Heart left ventricle (tissue), 16 donors: ENCODE measurements at places on chromosomes 7 and 10. TPM values are rescaled to one million over a fixed set of nuclear protein-coding genes. Genes with fewer than 3 reads are reported as not detected.

Gene MYOF
- 14.7 TPM for polyA plus RNA-seq

Gene NXPH1
- polyA plus RNA-seq: not detected

Gene DOCK1
- 13.8 TPM for polyA plus RNA-seq

Gene AKR1E2
- 1.8 TPM for polyA plus RNA-seq

Gene CTAGE8
- not detected for polyA plus RNA-seq

Gene TAS2R5
- polyA plus RNA-seq: 0.18 TPM

Gene LEP
- 0.34 TPM for polyA plus RNA-seq

Gene TMEM229A
- not detected for polyA plus RNA-seq

Gene DKK1
- 0.11 TPM for polyA plus RNA-seq

DNA sequence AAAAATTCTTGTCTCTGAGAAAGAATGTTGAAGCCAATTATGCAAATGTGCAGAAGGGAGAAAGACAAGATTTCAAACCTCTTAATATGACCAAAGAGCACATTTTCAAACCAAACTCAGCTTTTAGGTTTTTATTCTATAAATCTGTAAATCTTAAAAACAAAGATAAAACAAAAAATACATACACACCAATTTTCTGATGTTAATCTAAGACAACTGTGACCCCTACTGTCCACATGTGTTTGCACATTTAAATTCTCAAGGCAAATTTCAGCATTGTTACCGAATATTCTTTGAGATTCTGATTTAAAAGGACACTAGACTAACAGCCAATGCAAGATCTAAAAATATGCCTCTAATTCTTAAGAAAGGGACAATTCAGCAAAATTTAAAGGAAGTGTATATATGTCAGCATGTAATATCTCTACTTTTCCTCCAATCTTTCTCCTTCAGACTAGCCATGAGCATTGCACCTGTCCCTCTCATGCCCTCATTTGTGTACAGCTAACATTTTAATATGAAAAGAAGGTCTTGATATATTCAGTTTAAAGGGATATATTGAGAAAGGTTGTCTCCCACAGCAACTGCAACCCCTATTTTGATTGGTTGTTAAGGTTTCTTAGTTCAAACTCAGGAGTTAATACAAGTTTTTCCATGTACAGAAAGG is 417.9 kb downstream of the IPMK start:
- H3K27me3 ChIP-seq: no peaks in the 10 kb centered on the region
- no peaks in the 10 kb centered on the region for H3K36me3 ChIP-seq
- H3K27ac ChIP-seq: no peak overlapping the region
- DNase-seq: no peak
- H3K4me3 ChIP-seq: no peak overlapping the region
- H3K4me1 ChIP-seq: peaks cover 2% of the 10 kb centered on the region

DNA sequence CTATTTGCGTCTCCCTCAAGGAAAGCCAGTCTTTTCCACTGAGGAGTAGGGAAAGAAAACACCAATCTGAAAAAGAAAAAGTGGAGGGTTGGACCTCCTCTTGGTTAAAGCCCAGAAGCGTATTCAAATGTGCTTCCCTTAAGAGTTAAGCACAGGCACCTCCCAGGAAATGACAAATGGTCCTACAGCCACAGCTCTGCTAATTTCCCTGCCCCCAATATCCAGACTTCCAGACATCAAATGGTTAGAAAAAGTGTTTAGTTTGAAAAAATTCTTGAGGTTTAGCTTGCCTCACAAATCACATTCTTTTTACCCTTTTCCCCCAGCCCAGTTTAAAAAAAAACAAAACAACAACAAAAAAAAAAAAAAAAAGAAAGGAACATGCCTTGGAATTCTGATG is 19.0 kb upstream of the COL1A2 start:
- no peaks in the 10 kb centered on the region for H3K36me3 ChIP-seq
- no peaks in the 10 kb centered on the region for H3K27me3 ChIP-seq
- no peak overlapping the region for H3K4me3 ChIP-seq
- no peaks in the 10 kb centered on the region for H3K4me1 ChIP-seq
- peak overlapping the region; percentile 87 for H3K27ac ChIP-seq

GRCh38 chr10:78021201-78021600 is 8.1 kb downstream of the POLR3A start:
- DNase-seq: no peak
- H3K27ac ChIP-seq: no peak overlapping the region

DNA sequence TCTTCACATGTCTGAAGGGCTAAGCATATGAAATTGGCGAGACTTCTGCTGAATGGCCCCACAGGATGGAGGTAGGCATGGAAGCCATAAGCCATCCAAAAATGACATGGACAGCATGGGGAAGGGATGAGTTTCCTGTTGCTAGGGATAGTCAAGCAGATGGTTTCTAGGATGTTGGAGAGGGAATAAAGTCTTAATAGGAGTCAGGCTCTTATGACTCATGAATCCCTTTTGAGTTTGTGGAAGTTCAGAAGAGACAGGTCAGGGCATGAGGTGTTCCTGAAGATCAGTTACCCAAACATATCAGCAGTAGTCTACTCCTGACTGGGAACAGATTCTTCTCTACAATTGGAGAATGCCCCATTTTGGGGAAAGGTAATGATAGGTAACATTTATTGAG is 243.9 kb downstream of the REEP3 start:
- peaks cover 25% of the 10 kb centered on the region for H3K4me1 ChIP-seq
- H3K36me3 ChIP-seq: no peaks in the 10 kb centered on the region
- no peak overlapping the region for H3K27ac ChIP-seq
- DNase-seq: no peak
- H3K4me3 ChIP-seq: no peak overlapping the region
- H3K27me3 ChIP-seq: no peaks in the 10 kb centered on the region

DNA sequence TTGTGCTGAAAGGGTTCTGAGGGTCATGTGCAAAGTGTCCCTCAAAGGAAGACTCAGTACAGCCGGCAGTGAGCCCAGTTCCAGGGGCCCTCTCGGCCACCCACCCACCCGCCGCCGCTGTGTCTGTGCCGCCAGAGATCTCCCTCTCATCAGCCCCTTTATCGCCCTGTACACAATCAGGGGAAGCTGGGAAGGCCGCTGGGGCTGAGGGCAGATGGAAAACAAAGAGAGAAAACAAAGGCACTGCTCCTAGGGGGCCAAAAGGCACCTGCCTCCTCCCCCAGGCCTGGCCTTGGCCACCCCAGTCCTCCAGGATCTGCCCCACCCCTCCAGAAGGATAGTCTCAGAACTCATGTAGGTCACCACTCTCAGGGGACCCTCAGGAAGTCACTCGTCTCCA is 67.0 kb downstream of the ZMIZ1 start:
- no peak overlapping the region for H3K4me3 ChIP-seq
- H3K27ac ChIP-seq: peak overlapping the region; percentile 83
- DNase-seq: no peak
- H3K27me3 ChIP-seq: no peaks in the 10 kb centered on the region
- peaks cover 97% of the 10 kb centered on the region for H3K4me1 ChIP-seq
- H3K36me3 ChIP-seq: peaks cover 10% of the 10 kb centered on the region

GRCh38 chr7:8500286-8500685 is 66.9 kb downstream of the NXPH1 start:
- DNase-seq: no peak
- H3K4me1 ChIP-seq: no peaks in the 10 kb centered on the region
- H3K27ac ChIP-seq: no peak overlapping the region
- no peaks in the 10 kb centered on the region for H3K27me3 ChIP-seq
- no peak overlapping the region for H3K4me3 ChIP-seq

DNA sequence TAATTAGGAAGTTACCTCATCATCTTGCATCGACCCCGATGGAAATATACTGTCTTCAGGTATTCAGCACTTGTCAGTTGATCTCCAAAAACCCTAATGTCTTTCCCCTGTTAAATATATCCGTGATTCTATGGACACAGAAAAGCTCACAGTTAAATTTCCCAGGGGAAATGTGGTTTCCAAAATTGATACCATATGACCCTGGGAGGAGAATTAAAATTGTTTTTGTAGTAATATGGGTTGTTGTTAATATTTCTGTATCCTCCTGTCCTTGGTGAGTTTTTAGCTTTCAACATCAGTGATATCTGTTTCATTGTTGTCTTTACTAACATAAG is 132.1 kb downstream of the CELF2 start:
- no peaks in the 10 kb centered on the region for H3K36me3 ChIP-seq
- DNase-seq: no peak
- H3K27me3 ChIP-seq: no peaks in the 10 kb centered on the region
- H3K4me3 ChIP-seq: no peak overlapping the region

DNA sequence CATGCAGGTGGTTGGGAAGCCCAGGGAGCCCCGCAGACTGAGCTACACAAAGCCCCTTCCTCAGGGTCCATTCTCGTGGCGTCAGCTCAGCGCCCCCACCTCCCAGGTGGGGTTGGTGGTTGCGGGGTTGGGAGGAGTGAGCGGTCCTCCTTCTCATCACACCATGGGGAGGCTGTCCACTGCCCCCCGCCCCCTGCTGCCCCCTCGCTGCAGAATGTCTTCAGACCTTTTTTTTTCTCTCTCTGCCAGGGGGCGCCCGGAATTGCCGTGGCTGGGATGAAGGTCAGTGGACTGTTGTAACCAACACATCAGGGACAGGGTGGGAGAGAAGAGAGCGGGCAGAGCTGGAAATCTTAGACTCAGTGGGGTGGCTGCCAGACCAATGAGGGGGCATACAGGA is 116.3 kb downstream of the COL13A1 start:
- no peaks in the 10 kb centered on the region for H3K27me3 ChIP-seq
- H3K27ac ChIP-seq: no peak overlapping the region
- H3K36me3 ChIP-seq: no peaks in the 10 kb centered on the region
- no peak overlapping the region for H3K4me3 ChIP-seq

- no peak overlapping the region for H3K4me3 ChIP-seq
- H3K27me3 ChIP-seq: no peaks in the 10 kb centered on the region
- peaks cover 73% of the 10 kb centered on the region for H3K36me3 ChIP-seq
Observed at GRCh38 chr10:104026762-104027161, 58.9 kb downstream of the COL17A1 start.

- no peak for DNase-seq
- peaks cover 2% of the 10 kb centered on the region for H3K4me1 ChIP-seq
- H3K27ac ChIP-seq: no peak overlapping the region
- H3K4me3 ChIP-seq: no peak overlapping the region
- H3K27me3 ChIP-seq: no peaks in the 10 kb centered on the region
Observed at GRCh38 chr7:44196450-44196872, 4.3 kb upstream of the YKT6 start.

- peaks cover 4% of the 10 kb centered on the region for H3K4me1 ChIP-seq
- no peaks in the 10 kb centered on the region for H3K36me3 ChIP-seq
- DNase-seq: no peak
- H3K27ac ChIP-seq: no peak overlapping the region
- no peaks in the 10 kb centered on the region for H3K27me3 ChIP-seq
Observed at GRCh38 chr7:38280707-38281106, 7.3 kb upstream of the TARP start.

- no peaks in the 10 kb centered on the region for H3K36me3 ChIP-seq
- no peak for DNase-seq
- H3K4me1 ChIP-seq: no peaks in the 10 kb centered on the region
- H3K4me3 ChIP-seq: no peak overlapping the region
Observed at GRCh38 chr7:91128683-91129348, 135.4 kb upstream of the FZD1 start.

GRCh38 chr7:96218664-96219243 is 103.1 kb downstream of the SLC25A13 start:
- no peaks in the 10 kb centered on the region for H3K36me3 ChIP-seq
- H3K4me1 ChIP-seq: peaks cover 11% of the 10 kb centered on the region
- DNase-seq: no peak

GRCh38 chr7:43658718-43659548 is 70.4 kb downstream of the COA1 start:
- peaks cover 12% of the 10 kb centered on the region for H3K36me3 ChIP-seq
- DNase-seq: no peak
- H3K27me3 ChIP-seq: no peaks in the 10 kb centered on the region
- H3K27ac ChIP-seq: no peak overlapping the region
- peaks cover 2% of the 10 kb centered on the region for H3K4me1 ChIP-seq

GRCh38 chr10:14500172-14500765 is 169.5 kb upstream of the FRMD4A start:
- no peak for DNase-seq
- H3K36me3 ChIP-seq: no peaks in the 10 kb centered on the region
- no peaks in the 10 kb centered on the region for H3K4me1 ChIP-seq
- H3K27ac ChIP-seq: no peak overlapping the region
- H3K4me3 ChIP-seq: no peak overlapping the region
- no peaks in the 10 kb centered on the region for H3K27me3 ChIP-seq

DNA sequence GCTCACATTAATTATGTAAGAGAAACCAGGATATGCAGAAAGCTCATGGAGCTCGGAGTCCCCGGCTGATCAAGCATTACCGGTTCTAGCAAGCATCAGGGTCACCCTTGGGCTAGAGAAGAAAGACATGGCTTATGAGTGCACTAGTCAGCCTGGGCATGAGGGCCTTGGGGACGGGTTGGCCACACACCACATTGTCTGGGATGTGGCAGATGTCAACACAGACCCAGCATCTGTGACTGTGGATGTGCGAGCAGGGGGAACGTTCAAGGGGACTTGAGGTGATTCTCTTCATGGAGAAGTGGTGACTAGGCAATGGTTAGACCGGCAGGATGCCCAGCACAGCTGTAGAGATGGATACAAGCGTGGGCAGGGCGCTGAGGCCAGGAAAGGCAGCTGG is 13.7 kb downstream of the ZMIZ2 start:
- H3K36me3 ChIP-seq: peaks cover 41% of the 10 kb centered on the region
- H3K4me3 ChIP-seq: no peak overlapping the region
- no peaks in the 10 kb centered on the region for H3K27me3 ChIP-seq

DNA sequence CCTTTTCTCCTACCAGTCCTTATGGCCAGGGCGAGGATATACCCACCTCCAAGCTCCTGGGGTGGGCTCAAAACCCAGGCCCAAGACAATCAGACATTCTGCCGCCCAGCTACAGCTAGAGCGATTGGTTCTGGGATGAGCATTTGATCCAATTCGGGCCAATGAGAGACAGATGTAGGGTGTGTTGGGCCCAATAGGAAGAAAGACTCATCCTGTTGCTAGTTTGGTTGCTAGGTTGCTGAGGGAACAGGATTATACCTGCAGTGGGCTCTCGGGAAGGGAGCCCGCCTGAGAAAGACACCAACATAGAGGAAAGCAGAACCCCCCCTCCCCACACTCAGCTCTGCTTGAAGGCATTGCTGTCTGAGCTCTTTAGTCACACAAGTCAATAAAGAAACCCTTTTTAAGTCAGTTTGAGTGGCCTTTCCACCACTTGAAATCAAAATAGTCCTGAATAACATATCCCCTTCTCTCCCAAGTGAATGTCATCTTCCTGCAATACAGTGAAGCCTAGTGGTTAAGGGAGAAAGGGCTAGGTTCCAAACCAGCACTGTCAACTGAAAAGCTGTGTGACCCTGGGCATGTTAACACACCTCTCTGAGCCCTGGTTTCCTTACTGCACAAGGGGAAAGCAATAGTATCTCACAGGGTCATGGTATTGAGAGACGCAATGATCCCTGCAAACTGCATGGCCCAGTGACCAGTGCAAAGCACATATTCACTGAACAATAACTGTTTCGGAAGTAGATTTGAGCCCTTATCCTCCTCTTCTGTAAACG is 21.8 kb downstream of the ITPRIP start:
- no peak overlapping the region for H3K4me3 ChIP-seq
- peaks cover 86% of the 10 kb centered on the region for H3K4me1 ChIP-seq

GRCh38 chr7:123916240-123916724 is 8.8 kb upstream of the SPAM1 start:
- no peak overlapping the region for H3K27ac ChIP-seq
- no peak for DNase-seq
- no peaks in the 10 kb centered on the region for H3K27me3 ChIP-seq
- no peaks in the 10 kb centered on the region for H3K36me3 ChIP-seq
- H3K4me1 ChIP-seq: no peaks in the 10 kb centered on the region
- H3K4me3 ChIP-seq: no peak overlapping the region

- H3K36me3 ChIP-seq: no peaks in the 10 kb centered on the region
- no peaks in the 10 kb centered on the region for H3K27me3 ChIP-seq
- no peak overlapping the region for H3K27ac ChIP-seq
- DNase-seq: no peak
- no peak overlapping the region for H3K4me3 ChIP-seq
Observed at GRCh38 chr7:159122276-159122675, 22.4 kb downstream of the VIPR2 start.
